Mesothelial cell of epicardium (in vitro differentiated cells): ENCODE measurements at places on chromosomes 5 and 9.

- H3K27me3 ChIP-seq, result no peaks in the 10 kb centered on the region
- no peak overlapping the region for H3K4me3 ChIP-seq
- H3K4me1 ChIP-seq, result peaks cover 26% of the 10 kb centered on the region
These were observed 2272.7 kb upstream of the WWC1 start for GRCh38 chr5:166018716-166019115.

DNA sequence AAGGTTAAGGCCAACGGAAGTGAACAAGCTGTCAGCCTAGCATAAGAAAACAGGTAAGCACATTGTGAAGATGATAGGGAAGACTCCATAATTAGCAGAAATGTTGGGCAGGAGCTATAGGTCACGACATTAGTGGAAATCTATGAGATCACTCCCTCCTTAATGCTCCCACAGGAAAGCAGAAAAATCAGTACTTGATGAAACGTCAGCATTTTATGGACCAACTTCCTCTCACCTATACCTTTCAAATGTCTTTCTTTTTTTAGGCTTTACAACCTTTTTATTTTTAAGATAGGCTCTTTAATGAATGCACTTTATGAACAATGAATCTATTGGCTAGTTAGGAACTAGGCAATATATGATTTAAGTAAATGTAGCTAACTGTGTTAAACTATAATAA, 29.4 kb upstream of the HCN1 start:
- H3K4me3 ChIP-seq, result no peak overlapping the region
- H3K27ac ChIP-seq, result no peak overlapping the region
- H3K36me3 ChIP-seq, result no peaks in the 10 kb centered on the region
- H3K27me3 ChIP-seq, result no peaks in the 10 kb centered on the region

GRCh38 chr5:39452846-39453245, 28.1 kb upstream of the DAB2 start:
- H3K36me3 ChIP-seq, result no peaks in the 10 kb centered on the region
- no peak overlapping the region for H3K4me3 ChIP-seq
- H3K27ac ChIP-seq, result no peak overlapping the region
- peaks cover 14% of the 10 kb centered on the region for H3K4me1 ChIP-seq
- no peak for DNase-seq

GRCh38 chr5:164360589-164360988, 855.2 kb downstream of the MAT2B start:
- H3K27ac ChIP-seq, result no peak overlapping the region
- no peaks in the 10 kb centered on the region for H3K36me3 ChIP-seq
- no peak overlapping the region for H3K4me3 ChIP-seq
- peaks cover 4% of the 10 kb centered on the region for H3K4me1 ChIP-seq

- no peaks in the 10 kb centered on the region for H3K36me3 ChIP-seq
- peaks cover 39% of the 10 kb centered on the region for H3K27me3 ChIP-seq
- H3K4me3 ChIP-seq, result no peak overlapping the region
- H3K27ac ChIP-seq, result no peak overlapping the region
- DNase-seq, result no peak
These were observed 21.4 kb upstream of the TRMT10B start for GRCh38 chr9:37732086-37732741.

GRCh38 chr5:14172149-14172795, 29.1 kb downstream of the TRIO start:
- DNase-seq, result no peak
- H3K27ac ChIP-seq, result no peak overlapping the region
- no peaks in the 10 kb centered on the region for H3K36me3 ChIP-seq
- no peak overlapping the region for H3K4me3 ChIP-seq
- no peaks in the 10 kb centered on the region for H3K27me3 ChIP-seq
- H3K4me1 ChIP-seq, result peaks cover 44% of the 10 kb centered on the region

DNA sequence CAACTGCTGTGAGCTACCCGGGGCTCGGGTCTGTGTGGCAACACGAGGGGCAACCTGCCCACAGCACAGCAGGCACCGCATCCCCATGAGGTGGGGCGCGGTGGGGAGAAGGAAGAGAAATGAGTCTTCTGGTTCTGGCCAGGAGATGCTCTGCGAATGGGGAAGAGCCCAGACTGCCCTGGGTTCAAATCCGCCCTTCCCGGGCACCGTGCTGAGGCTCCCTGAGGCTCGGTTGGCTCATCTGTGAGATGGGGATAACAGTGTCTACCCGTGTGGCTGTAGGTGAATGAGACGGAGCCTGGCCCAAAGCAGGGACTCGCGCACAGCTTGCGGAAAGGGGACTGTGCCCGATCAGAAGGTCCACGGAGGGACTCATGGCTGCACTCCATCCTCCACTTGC, 123.9 kb downstream of the VAV2 start:
- no peak for DNase-seq
- peak overlapping the region; percentile 30 for H3K27ac ChIP-seq
- no peaks in the 10 kb centered on the region for H3K27me3 ChIP-seq
- H3K4me1 ChIP-seq, result peaks cover 49% of the 10 kb centered on the region

GRCh38 chr5:174412941-174413340, 311.4 kb upstream of the MSX2 start:
- no peaks in the 10 kb centered on the region for H3K27me3 ChIP-seq
- no peaks in the 10 kb centered on the region for H3K36me3 ChIP-seq
- peaks cover 48% of the 10 kb centered on the region for H3K4me1 ChIP-seq
- H3K27ac ChIP-seq, result no peak overlapping the region
- DNase-seq, result no peak

DNA sequence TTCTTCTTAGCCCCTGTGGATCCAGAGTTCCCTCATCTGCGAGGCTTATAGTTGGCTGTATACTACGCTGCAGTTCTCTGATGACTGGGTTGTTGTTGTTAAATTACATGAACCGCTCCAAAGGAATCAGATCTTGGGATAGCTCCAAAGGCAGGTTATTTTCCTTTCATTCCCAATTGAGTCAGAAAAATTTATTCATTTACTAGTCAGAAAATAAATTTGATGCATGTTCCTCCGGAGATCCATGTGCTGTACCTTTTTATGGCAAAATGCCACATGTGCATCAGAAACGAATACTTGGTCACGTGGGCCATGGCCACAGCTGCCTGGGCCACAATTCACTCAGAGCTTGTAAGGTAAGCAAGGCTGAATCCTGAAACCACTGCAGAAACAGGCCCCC, 304.0 kb downstream of the NR2F1-AS1 start:
- H3K27ac ChIP-seq, result no peak overlapping the region
- no peaks in the 10 kb centered on the region for H3K27me3 ChIP-seq
- peaks cover 56% of the 10 kb centered on the region for H3K4me1 ChIP-seq
- DNase-seq, result no peak
- no peak overlapping the region for H3K4me3 ChIP-seq

DNA sequence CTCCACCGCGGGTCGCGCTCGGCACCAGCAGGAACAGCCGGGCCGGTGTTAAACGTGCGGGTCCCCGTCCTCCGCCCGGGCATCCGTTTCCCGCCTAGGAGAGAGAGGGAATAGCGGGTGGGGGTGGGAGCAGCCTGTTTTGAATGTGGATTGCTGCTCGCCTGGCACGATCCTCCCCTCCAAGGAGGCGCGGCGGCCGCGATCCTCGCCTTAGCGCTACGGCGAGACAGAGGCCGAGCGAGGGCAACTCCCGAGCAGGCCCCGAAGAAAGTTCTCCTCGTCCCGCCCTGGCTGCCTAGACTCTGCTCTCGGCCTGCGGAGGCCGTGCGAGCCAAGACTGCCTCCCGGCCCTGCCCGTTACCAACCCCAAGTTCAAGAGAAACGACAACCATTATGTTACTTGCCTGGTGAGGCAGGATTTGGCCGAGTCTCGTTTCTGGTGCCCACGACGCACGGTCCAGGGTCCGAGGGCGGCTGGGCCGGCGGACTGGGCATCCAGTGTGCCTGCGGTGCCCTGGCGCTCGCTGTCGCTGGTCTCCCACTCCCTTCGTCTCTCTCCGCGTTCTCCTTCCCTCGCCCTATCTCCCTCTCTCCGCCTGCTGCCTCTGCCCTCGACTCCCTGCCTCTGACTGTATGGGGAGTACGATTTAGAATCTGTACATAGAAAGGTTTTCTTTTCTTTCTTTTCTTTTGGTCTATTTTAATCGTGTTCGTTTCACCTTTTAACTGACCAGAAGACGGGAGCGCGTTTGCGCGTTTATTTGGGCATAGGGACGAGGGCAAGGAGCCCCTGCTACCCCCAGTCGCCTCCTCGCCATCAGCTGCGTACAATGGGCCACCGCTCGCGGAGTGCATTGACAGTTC, 724 bp downstream of the NR2F1-AS1 start:
- peak overlapping the region; percentile 35 for H3K27ac ChIP-seq
- H3K36me3 ChIP-seq, result no peaks in the 10 kb centered on the region
- H3K27me3 ChIP-seq, result peaks cover 37% of the 10 kb centered on the region
- H3K4me1 ChIP-seq, result peaks cover 25% of the 10 kb centered on the region

DNA sequence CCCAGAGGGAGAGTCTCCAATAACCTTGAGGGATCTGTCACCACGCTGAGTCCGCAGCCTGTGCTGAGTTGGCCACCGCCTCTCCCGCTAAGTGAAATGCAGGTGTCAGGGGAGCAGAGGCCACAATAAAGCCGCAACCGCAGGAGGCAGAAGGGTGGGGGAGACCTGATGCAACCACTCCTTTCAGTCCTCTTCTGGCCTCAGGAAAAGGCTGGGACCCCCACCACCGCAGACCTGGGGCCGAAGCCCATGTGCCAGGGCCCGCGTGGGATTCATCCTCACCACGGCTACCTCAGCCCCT, 576 bp downstream of the MAP1B start:
- H3K27ac ChIP-seq, result peak overlapping the region; percentile 59
- peak overlapping the region; percentile 83 for H3K4me3 ChIP-seq
- H3K27me3 ChIP-seq, result no peaks in the 10 kb centered on the region
- DNase-seq, result no peak

GRCh38 chr5:35087991-35088390, 40.2 kb upstream of the AGXT2 start:
- H3K4me1 ChIP-seq, result no peaks in the 10 kb centered on the region
- no peak for DNase-seq
- no peaks in the 10 kb centered on the region for H3K27me3 ChIP-seq
- H3K27ac ChIP-seq, result no peak overlapping the region
- no peak overlapping the region for H3K4me3 ChIP-seq
- no peaks in the 10 kb centered on the region for H3K36me3 ChIP-seq

DNA sequence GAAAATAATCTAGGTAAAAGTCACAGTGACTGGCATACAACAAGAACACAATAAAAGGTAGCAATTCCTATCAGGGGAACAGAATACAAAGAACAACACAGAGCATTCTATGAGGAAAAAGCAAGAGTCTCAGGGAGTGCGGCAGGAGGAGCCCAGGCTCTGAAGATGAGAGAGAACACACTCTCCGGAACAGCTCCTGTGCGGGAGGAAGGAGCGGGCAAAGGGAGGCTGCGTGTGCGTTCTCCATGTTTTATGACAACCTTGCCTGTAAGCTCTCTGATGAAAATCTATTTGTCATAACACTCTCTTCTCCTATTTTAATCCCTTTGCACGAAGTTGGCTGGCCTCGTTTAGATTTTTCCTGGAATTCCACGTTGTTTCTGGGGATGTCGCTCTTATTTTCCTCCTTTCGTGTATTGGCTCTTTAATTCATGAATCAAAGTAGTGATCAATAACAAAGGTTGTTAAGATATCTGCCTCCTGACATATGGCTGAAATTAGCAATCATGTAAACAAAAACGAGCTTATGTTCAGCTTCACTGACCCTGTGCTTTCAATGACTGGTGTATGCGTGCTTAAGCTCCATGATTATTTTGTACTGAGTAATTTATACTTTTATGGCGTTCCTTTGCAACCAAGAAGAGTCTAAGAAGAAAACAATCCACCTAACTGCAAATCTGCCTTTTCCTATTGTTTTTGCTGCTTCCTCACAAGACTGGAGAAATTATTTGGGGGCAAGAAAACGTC, 109.5 kb downstream of the MYO10 start:
- no peak overlapping the region for H3K4me3 ChIP-seq
- no peak overlapping the region for H3K27ac ChIP-seq
- DNase-seq, result no peak
- H3K27me3 ChIP-seq, result no peaks in the 10 kb centered on the region
- no peaks in the 10 kb centered on the region for H3K4me1 ChIP-seq
- H3K36me3 ChIP-seq, result peaks cover 6% of the 10 kb centered on the region

GRCh38 chr5:69431424-69432303, 16.7 kb downstream of the MARVELD2 start:
- H3K4me3 ChIP-seq, result no peak overlapping the region
- H3K27ac ChIP-seq, result no peak overlapping the region
- H3K27me3 ChIP-seq, result no peaks in the 10 kb centered on the region
- peaks cover 12% of the 10 kb centered on the region for H3K36me3 ChIP-seq

DNA sequence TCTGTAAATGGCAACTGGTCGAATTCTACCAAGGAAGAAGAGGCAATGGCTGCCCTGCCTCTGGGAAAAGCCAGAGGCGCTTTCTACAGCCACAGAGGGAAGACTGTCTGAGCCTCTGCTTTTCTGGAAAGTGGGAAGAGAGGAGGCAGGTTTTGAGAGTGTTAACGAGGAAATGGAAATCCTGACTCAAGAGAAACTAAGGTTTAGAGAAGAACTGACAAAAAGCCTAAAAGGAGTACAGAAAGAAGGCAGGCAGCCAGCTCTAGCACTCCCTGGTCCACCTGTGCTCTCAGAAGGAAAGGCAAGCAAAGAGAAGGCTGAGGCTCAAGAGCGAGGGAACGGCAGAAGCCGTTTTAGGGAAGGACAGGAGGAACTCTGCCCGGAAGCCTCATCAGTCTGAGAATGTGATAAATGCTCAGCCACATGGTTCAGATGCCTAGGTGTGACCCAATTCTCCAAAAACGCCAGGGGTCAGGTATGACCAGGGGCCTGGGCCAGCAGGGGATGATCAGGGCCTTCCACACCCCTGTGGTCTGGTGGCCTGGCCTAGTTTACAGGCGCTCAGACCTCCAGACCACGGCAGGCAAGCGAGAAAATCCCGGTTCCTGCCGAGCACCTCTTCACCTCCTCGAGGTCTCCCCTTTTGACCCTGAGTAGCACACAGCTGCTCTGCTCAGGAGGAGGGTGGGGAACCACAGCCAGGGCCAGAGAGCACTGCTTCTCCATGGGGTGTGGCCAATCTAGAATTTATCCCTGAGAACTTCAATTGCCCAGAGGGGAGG, 79.9 kb upstream of the FBXW11 start:
- H3K4me1 ChIP-seq, result no peaks in the 10 kb centered on the region
- H3K36me3 ChIP-seq, result peaks cover 1% of the 10 kb centered on the region
- DNase-seq, result no peak
- H3K27ac ChIP-seq, result peak overlapping the region; percentile 7

DNA sequence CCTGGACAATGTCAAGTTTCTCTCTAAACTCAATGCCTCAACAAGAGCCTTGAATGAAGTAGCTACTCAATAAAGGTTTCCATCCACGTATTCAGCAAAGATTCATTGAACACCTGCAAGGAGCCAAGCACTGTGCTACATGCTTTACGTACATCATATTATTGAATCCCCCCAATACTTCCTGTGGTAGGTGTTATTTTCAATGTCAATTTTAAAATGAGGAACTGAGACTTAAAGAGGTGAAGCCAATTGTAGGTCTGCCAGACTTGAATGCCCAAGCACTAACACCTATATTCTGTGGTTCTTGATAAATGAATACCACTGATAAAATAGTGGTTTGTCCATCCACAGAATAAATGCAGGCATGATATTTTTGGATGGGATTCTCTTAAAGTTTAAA, 162.3 kb downstream of the DRD1 start:
- peaks cover 13% of the 10 kb centered on the region for H3K4me1 ChIP-seq
- no peak overlapping the region for H3K27ac ChIP-seq
